ENCODE measurements at places on chromosomes 16 and 17.
A peak's percentile ranks its signal among the peaks of the same experiment; 100 is the strongest.

DNA sequence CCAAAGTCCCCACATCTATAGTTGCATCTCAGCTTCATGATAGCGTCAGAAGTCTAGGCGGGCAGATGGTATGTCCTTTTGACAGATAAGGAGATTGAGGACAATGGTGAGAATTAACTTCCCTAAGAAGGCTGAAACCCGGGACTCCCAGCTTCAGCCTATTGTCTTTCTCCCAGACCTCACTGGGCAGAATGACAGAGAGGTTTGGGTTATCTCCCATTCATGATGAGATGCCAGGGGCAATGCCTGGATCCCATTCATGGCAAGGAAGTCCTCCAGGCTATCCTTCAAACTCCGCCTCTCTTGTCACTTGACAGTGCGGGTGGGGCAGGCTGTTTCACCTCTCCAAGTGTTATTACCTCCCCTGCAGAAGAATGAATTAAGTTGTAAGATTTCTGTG lies 100.3 kb downstream of the IRX5 start:
- no peak for DNase-seq

DNA sequence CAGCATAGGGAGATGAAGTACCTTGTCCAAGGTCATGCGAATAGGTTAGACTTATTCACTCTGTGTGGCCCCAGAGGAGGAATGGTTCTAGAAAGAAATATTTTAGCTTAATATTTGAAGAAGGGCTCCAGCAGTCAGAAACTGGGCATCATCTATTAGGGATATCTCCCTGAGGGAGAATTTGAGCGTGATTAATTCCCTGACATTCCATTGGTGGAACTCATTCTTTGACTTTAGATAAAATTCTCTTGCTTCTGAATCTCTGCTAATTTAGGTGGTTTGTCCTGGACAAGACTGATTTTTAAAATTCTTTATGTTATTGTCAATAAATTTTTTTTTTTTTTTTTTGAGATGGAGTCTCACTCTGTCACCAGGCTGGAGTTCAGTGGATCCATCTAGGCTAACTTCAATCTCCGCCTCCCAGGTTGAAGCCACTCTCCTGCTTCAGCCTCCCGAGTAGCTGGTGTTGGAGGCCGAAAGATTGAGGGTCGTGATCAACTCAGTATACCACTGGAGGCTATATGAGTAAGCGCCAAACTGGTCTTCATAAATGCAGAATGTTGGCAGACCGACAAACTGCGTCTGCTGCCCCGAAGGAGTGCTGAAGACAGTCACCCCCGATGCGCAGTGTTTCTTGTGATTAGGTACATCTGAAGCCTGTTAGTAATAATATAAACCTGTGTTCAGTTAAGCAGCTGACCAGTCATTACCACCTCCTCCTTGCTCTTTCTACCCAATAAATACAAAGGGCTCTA lies 267.9 kb upstream of the HSBP1 start:
- DNase-seq, result no peak

DNA sequence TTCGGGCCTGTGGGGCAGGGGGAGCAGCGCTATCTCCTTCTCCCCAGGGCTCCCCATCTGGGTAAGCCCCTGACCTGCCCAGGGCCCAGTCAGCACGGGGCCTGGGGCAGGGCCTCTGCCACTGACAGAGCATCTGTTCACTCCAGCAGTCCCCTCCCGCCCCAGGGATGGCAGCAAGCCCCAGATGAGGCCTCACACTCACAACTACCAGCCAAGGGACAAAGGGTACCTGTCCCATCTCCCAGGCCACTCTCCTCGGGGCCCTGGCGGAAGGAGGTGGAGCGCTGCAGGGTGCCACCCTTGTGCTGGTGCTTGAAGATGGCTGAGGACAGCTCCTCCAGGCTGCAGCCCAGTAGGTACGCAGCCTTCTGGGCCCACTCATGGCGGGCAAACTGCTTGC lies 64.8 kb downstream of the MYO18A start:
- DNase-seq, result no peak

DNA sequence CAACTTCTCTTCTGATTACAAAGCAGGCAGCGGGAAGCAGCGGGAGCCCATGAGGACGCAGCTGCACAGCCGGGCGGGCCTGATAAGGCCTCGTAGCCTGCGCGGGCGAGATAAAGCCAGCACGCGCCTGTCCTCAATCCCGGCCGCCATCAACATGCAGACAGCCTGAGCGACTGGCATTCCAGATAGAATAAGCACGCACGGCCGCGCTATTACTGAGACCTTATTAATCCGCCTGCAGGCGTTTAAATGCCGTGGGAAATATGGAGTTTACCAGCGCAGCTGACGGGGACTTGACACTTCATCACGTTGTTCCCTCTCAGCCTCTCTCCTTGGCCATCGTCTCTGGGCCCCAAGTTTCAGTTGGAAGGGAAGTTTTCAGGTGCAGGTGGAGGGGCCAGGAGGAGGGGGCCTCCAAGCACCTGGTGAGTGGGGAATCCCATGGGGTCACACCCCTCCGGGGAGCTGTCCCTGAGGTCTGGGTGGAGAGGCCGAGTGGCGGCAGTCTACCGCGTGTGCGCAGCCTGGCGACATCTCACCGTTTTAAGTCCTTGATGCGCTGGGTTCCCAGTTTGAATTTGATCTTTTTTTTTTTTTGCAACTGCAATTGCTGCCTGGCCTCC lies 27.3 kb upstream of the CBFA2T3 start:
- DNase-seq, result no peak

DNA sequence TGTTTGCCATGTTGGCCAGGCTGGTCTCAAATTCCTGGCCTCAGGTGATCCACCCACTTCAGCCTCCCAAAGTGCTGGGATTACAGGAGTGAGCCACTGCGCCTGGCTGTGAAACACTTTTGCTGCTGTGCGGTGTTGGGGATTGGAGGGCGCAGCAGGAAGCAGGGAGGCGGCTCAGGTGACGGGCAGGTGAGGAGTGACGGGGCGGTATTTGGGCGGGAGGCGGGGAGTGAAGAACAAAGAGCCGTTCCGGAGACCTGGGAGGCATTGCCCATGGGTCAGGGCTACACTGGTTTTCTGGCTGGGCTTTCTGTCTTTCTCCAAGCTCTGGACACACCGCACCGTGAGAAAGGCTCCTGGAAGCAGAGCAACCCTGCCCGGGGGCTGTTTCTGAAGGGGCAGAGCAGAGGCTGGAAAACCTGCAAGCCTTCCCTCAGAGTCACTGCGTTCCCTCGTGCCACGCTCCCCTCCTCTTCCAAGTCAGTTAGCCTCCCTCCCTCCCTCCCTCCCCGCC lies 22.1 kb downstream of the CRISPLD2 start:
- DNase-seq, result no peak

DNA sequence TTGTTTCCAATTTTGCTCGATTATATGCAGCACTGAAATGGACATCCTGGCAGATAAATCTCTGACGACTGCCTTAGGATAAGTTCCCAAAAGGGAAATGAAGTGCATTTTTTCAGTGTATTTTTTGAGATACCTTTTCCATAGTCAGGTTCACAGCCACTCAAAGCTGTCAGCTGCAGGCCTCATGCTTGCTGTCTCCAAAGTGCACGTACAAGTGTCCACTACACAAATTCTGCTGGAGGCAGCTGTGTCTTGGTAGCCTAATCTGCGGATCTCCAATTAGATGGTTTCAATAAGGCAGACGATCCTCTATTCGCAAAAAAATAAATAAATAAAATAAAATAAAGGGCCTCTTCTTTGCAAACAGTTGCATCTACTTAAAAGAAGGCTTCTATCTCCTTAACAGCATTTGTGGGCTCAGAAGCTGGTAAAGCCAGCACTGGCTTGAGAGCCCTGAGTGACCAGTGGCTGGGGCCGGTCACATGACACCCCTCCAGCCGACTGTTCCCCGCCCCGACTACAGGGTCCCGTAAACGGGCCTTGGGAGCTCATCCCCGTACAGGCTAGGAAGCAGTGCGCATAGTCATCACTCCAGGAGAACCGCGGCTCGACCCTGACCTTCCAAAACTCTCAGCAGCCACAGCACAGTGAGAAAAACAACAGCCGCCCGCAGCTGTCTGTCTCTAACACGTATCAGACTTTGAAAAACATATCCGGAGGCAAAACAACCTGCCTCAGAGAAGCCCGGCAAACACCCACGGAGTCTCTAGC lies 18.8 kb downstream of the RPH3AL start:
- no peak for DNase-seq

GRCh38 chr17:58156839-58157803 lies 8.9 kb downstream of the OR4D1 start:
- peak; percentile 20 for DNase-seq

GRCh38 chr16:65249768-65250167 lies 127.9 kb upstream of the CDH11 start:
- no peak for DNase-seq

GRCh38 chr16:56549744-56550385 lies 15.0 kb upstream of the MT4 start:
- DNase-seq, result no peak

GRCh38 chr16:78607465-78607864 lies 508.0 kb downstream of the WWOX start:
- DNase-seq, result no peak

GRCh38 chr17:39167476-39167875 lies 1.5 kb upstream of the ARL5C start:
- no peak for DNase-seq

DNA sequence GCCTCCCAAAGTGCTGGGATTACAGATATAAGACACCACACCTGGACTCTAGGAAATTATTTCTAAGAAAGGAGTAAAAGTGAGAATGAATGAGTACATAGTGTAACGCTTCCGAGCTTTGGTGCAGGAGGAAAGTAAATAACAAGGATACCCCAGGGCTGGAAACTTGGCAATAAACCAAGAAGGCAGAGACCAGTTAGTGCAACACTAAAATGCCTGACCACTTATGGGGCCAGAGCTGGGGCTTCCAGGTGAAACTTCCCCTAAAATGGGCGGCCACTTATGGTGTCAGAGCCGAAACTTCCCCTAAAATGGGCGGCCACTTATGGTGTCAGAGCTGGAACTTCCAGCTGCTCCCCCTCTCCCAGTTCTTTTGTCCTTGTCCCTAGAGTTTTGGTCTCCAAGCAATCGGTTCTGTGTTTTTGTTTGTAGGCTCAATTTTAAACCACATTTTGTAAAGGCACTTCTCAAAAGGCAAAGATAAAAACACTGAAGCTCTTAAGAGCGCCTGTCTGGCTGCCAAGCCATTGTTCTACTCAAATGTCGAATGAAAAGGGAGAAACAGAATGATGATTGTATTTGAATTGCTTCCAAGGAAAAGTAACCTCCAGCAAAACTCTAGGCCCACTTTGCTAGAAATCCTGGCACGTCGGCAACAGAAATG lies 63.9 kb downstream of the NXN start:
- no peak for DNase-seq

DNA sequence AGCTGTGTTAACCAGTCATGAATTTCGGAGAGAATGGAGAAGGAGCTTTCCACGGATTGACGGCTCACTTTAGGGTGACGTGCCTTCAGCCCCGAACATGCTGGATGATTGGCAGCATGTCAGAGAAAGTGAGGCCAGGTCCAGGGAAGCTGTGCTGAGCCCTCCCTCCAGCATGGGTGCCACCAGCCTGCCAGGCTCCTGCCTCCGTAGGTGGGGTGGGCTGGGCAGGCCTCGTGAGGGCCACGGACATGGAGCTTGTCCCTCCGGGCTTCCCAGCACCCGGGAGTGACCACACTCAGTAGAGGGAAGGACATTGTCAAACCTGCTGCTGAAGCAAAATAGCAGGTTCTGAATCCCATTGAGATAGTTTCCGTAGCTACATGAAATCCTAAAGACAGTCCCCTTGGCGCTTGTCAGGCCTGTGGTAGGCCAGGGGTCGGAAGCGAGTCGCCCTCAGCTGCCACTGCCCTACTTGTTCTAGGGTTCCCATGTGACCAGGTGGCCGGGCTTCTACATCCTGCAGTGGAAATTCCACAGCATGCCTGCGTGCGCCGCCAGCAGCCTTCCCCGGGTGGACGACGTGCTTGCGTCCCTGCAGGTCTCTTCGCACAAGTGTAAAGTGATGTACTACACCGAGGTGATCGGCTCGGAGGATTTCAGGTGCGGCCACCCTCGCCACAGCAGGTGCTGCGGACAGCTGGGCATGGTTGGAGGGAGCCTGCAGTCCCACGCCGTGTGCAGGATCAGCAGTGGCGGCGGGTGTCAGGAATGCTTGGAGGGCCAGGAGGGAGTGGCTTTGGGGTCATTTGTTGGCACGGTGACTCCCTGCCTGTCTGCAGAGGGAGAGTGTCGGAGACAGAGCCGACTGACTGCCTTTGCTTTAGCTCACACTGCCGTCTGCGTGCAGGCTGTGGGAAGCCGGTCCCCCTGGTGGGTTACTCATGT lies 72.3 kb downstream of the SEC14L1 start:
- DNase-seq, result no peak

GRCh38 chr17:42519546-42520491 lies 16.2 kb upstream of the NAGLU start:
- no peak for DNase-seq

DNA sequence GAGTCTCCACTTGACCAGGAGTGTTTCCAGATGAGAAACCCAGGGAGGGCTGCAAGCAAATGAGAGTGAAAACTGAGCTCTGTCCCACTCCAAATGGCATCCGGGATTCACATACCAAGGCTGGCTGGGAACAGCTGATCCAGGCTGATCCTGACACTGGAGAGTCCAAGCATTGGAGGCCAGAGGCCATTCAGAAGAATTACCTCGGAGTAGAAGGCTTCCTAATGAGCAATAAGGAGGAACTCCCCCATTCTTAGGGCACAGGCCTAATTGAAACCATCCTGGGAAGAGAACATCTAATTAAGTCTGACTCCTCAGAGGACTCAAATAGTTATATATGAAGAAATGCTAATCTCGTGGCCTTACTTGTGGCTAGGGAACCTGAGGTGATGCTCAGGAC lies 142.8 kb downstream of the PRKCA start:
- DNase-seq, result no peak

DNA sequence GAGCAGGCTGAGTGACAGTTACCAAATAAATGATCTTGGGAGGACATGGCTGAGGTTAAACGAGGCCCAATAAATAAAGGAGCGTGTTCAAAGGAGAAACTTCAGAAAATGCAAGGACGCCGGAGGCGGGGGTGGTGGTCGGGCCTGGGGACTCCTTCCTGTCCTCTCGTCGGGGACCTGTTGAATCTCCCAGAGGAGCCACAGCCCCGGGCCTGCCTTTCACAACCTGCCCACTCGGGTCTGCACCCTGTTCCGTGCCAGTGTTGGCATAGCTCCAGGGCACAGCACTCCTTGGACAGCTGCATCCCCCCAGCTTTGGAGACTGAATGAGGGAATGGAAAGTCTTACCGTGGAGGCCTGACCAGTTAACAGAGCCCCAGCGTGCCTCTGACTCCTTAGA lies 8.1 kb upstream of the TBX4 start:
- no peak for DNase-seq

GRCh38 chr17:27512511-27513346 lies 56.5 kb downstream of the KSR1 start:
- DNase-seq, result no peak

DNA sequence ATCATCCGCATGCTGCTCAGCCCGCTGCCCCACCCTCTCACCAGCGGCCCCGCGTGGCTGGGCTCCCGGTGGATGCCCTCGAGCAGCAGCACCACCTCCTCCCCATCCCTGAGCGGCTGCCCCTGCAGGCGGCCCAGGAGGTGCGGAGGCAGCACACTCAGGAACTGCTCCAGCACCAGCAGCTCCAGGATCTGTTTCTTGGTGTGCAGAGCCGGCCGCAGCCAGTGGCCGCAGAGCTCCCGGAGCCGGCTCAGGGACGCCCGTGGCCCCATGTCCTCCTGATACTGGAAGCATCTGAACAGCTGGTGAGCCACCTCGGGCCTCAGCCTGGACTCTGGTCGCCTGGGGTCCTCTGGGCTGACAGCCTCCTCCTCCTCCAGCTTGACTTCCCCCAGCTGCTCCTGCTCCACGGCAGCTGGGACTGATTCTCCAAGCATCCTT lies 6.6 kb downstream of the ZSCAN10 start:
- DNase-seq, result no peak
